ENCODE measurements at places on chromosomes 13 and 19.
A peak's percentile ranks its signal among the peaks of the same experiment; 100 is the strongest.

DNA sequence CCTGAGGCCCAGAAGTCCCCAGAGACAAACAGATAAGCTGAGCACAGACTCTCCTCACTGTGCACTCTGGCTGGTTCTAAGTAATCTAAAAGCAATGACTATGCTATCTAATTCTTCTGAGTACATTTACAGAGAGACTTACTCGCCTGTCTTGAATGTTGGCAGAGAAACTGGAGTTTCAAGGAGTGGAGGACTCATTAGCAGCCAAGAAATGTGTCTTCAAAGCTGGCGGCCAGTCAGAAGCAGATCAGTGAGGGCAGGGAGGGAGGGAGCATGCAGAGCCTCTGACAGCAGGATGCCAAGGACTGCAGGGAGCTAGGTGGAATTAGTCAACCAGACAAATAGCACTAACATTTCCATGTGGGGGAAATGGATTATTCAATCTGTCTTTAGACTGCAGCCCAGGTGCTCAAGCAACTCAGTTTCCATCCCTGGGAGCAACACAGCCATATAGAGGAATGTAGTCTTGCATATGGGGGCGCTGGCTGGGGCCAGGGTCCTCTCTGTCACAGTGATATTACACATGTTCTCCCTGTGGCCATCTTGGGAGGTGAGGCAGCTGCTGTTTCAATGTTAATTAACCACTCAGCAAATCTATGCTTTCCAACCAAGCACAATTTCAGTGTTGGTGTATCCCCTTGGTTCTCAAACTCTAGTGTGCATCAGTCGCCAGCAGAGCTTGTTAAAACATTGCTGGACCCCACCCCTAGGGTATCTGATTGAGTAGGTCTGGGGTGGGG, 97.9 kb downstream of the CCNA1 start:
- peak; percentile 22 for DNase-seq

GRCh38 chr19:45739498-45740439, 6.5 kb downstream of the MEIOSIN start:
- no peak for DNase-seq

DNA sequence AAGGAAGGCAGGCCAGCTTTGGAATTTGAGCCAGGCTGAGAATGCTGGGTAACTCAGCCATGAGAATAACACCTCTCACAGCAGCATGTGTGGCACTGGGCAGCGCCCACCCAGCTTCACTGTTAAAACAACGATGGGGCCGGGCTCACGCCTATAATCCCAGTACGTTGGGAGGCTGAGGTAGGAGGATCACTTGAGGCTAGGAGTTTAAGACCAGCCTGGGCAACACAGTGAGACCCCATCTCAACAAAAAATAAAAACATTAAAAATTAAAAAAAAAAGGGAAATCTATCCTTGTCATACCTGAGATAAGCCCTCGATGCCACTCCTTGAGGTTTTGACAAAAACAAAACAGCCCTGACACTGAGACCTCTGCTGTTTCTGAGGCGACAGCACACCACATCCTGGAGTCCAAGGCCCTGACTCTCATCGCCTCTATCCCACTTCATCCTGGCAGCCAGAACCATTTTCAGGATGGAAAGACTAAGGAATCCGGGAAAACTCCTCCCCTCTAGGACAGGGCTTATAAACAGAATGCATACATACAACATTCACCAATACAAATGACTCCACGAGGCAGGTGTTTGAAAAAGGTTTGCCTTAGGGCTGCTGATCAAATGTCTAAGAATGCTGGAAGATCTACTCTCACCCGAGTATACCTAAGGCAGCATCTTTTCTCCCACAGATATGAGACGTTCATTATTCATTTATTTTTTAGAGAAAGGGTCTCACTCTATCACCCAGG, 22.6 kb upstream of the TIMM44 start:
- DNase-seq = no peak

GRCh38 chr13:21799671-21800070, 128.8 kb downstream of the FGF9 start:
- no peak for DNase-seq

- no peak for DNase-seq
Measured at GRCh38 chr19:49214701-49215100, 57.1 kb downstream of the TRPM4 start.

- peak; percentile 96 for DNase-seq
Measured at GRCh38 chr19:17390665-17391370, 3.2 kb downstream of the CCDC194 start.

- DNase-seq = no peak
Measured at GRCh38 chr13:74026753-74027152, 107.5 kb downstream of the KLF12 start.

GRCh38 chr19:12899891-12900518, 9.0 kb downstream of the GCDH start:
- no peak for DNase-seq

DNA sequence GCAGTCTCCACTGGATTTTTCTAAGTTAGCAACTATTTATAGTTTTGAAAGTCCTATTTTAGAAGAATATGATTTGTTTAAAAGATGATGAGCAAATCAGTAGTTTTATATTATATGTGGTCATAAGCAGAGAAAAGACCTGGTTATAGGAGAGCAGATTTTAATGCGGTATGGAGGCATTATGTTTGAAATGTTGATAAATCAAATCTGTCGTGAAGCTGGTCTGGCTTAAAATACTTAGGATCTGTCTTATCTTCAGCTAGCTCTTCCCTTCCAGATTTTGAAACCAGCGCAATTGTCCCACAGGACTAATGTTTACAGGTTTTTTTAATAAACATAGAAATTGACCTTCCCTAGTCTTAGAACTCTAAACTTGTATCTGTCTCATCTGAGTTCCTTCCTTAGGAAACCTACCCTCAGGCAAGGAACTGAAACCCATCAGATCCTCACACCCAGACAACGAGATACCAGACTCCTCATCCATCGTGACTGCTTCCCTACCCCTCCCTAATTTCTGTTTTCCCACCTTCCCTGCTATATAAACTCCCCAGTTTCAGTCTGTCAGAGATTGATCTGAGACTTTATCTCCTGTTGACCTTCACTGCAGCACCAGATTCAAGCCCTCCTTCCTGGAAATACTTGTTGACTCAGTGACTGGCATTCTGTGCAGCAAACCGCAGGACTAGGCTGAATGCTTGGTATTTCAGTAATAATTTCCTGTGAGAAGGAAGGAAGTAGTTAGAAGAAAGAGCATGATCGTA, 37.8 kb upstream of the CXCL17 start:
- peak; percentile 53 for DNase-seq

DNA sequence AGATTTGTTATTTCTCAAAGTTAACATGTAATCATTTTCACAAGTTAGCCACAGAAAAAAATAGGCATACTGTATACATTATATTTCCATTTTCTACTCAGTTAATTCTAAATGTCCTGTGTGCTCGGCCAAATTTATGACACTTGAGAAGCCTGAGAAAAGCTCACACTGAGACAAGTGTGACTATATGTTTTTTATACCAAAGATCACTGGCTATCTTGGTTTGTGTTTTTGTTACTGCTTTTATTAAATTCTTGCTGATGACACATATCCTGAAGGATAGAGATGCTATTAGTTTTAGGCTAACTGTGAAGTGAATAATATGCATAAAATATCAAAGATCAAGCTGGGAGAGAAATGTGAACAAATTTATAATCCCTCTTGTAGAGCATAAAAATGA, 49.3 kb upstream of the IL17D start:
- no peak for DNase-seq

- no peak for DNase-seq
Measured at GRCh38 chr19:53002479-53002878, 11.2 kb upstream of the ERVV-1 start.

Measured in umbilical cord (tissue), 2 donors.